KG1 (cell line): ENCODE measurements at places on chromosomes 3 and 15.

DNA sequence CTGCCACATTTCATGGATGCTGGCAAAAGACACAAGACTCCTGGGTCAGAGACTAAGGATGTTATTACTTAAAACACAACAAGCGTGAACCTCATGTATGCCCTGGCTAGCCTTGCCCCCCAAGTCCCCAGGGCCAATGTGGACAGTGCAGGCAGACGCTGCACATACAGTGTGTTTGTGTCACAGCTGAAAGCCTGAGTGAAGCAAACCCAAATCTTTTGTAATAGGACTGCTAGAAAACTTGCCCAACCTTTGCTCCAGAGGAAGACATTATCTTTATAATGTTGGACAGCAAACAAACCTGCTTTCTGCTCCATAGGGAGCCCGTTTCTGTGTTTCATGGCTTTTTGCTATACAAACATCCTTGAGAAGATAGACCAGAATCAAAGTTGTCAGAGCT is 282.0 kb upstream of the RORA start:
- DNase-seq, result no peak

GRCh38 chr3:51968170-51968775 is 1.0 kb upstream of the PCBP4 start:
- DNase-seq, result no peak

- no peak for DNase-seq
Measured at GRCh38 chr3:60146121-60146520, 1096.3 kb upstream of the CFAP20DC start.

DNA sequence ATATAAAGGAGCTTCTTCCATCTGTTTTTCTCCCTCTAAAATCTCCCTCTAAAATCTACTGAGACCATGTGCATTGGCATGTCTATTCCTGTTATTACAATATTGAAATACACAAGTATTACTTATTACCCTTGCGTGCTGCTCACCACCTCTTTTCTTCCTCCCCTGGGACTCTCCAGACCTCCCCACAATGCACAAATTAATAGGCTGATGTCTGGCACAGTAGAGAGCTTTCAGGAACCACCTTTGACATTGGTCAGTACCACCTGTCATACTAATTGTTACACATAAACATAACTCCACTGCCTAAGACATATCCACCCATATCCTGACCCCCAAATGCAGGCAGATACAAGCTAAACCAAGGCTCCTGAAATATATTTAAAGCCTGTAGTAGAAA is 722.6 kb downstream of the FHIT start:
- DNase-seq, result no peak

GRCh38 chr15:58854593-58854992 is 78.9 kb downstream of the SLTM start:
- no peak for DNase-seq
